Activated T-cell treated with anti-CD3 and anti-CD28 coated beads, Interleukin-2, amount 50 U/mL, for 24 hours (primary cell): ENCODE measurements at places on chromosomes 12 and 14.
A peak's percentile ranks its signal among the peaks of the same experiment; 100 is the strongest.

GRCh38 chr14:102316338-102316742, 3.2 kb upstream of the ZNF839 start:
- H3K27ac ChIP-seq = peak overlapping the region; percentile 95
- peaks cover 61% of the 10 kb centered on the region for H3K4me1 ChIP-seq
- no peaks in the 10 kb centered on the region for H3K27me3 ChIP-seq
- DNase-seq = no peak

- DNase-seq = no peak
- H3K36me3 ChIP-seq = peaks cover 90% of the 10 kb centered on the region
- peak overlapping the region; percentile 69 for H3K27ac ChIP-seq
- no peak overlapping the region for H3K4me3 ChIP-seq
- H3K27me3 ChIP-seq = no peaks in the 10 kb centered on the region
- H3K4me1 ChIP-seq = peaks cover 4% of the 10 kb centered on the region
Measured at GRCh38 chr14:71060825-71061455, 153.7 kb downstream of the PCNX1 start.

GRCh38 chr14:101232340-101233020, 328.8 kb upstream of the DIO3 start:
- DNase-seq = no peak
- H3K4me1 ChIP-seq = no peaks in the 10 kb centered on the region
- no peaks in the 10 kb centered on the region for H3K36me3 ChIP-seq
- peaks cover 21% of the 10 kb centered on the region for H3K27me3 ChIP-seq
- no peak overlapping the region for H3K27ac ChIP-seq
- H3K4me3 ChIP-seq = no peak overlapping the region

- H3K4me1 ChIP-seq = peaks cover 19% of the 10 kb centered on the region
- DNase-seq = peak; percentile 82
- H3K27me3 ChIP-seq = peaks cover 58% of the 10 kb centered on the region
- no peak overlapping the region for H3K27ac ChIP-seq
- peak overlapping the region; percentile 74 for H3K4me3 ChIP-seq
- H3K36me3 ChIP-seq = no peaks in the 10 kb centered on the region
Measured at GRCh38 chr14:88551094-88551870, 3.5 kb downstream of the PTPN21 start.

DNA sequence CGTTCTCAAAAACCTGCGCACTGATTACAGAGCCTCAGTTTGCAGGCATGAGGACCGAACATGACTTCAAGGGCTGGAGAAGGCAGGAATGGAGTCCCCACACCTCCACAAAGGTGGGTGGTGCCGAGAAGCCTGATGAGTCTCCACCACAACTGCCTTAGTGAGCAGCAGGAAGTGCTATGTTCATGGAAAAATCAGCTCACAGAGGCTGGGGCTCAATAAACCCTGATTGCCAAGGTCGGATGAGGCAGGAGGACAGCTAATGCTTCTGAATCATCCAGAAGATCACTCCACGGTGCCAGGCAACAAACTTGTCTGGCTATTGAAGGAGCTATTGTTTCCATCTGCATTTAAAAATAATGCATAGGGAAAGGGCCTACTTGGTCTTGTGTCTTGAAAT, 31.1 kb downstream of the APPL2 start:
- DNase-seq = no peak
- peaks cover 25% of the 10 kb centered on the region for H3K4me1 ChIP-seq
- H3K4me3 ChIP-seq = no peak overlapping the region
- no peaks in the 10 kb centered on the region for H3K27me3 ChIP-seq
- peak overlapping the region; percentile 88 for H3K27ac ChIP-seq
- H3K36me3 ChIP-seq = peaks cover 77% of the 10 kb centered on the region

GRCh38 chr12:16606201-16606849, 363 bp upstream of the LMO3 start:
- H3K27ac ChIP-seq = no peak overlapping the region
- H3K4me3 ChIP-seq = no peak overlapping the region
- DNase-seq = no peak
- H3K27me3 ChIP-seq = peaks cover 62% of the 10 kb centered on the region

GRCh38 chr12:67852701-67853100, 136.5 kb upstream of the IFNG-AS1 start:
- no peaks in the 10 kb centered on the region for H3K27me3 ChIP-seq
- no peak overlapping the region for H3K27ac ChIP-seq
- H3K4me3 ChIP-seq = no peak overlapping the region
- no peaks in the 10 kb centered on the region for H3K4me1 ChIP-seq
- DNase-seq = no peak
